ENCODE measurements at places on chromosomes 13 and 19. TPM values are rescaled to one million over a fixed set of nuclear protein-coding genes. Genes with fewer than 3 reads are reported as not detected.

The CEACAM3 gene
- not detected for total RNA-seq

The SEMA6B gene
- total RNA-seq = 32.0 TPM

The CATSPERD gene
- not detected for total RNA-seq

The PPP1R37 gene
- total RNA-seq = 20.6 TPM

The GFY gene
- total RNA-seq = not detected

Measured in occipital lobe (tissue), 3 donors.